Skin of body (tissue), 3 donors: ENCODE measurements at places on chromosomes 6 and 20. TPM values are rescaled to one million over a fixed set of nuclear protein-coding genes. Genes with fewer than 3 reads are reported as not detected.
A peak's percentile ranks its signal among the peaks of the same experiment; 100 is the strongest.

NOX3 gene
- not detected for total RNA-seq

- DNase-seq = no peak
Measured at GRCh38 chr6:43301081-43301870, 3.2 kb downstream of the SLC22A7 start.

- no peak for DNase-seq
Measured at GRCh38 chr20:38126932-38127621, 38.0 kb downstream of the TGM2 start.

GRCh38 chr6:113873043-113873667, 16.0 kb downstream of the MARCKS start:
- DNase-seq = no peak

CST5 gene
- not detected for total RNA-seq

DNA sequence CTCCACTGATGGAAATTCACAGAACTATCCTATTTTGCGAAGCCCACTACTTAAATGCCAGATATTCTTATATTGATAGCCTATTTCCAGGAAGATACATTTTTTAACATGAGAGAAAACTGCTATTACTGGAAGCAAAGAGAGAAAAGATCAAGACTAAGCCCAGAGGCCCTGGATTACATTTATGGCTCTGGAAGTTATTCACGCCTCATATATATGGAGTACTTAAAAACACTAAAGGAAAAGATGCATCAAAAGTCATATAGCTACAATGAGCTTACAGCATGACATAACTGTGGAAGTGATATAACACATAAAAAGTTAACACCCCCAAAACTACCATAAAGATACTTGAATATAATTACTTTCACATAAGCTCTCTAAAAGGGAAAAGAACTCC, 19.8 kb downstream of the ATG5 start:
- DNase-seq = no peak

- DNase-seq = no peak
Measured at GRCh38 chr6:142408409-142408808, 106.6 kb downstream of the ADGRG6 start.

DNA sequence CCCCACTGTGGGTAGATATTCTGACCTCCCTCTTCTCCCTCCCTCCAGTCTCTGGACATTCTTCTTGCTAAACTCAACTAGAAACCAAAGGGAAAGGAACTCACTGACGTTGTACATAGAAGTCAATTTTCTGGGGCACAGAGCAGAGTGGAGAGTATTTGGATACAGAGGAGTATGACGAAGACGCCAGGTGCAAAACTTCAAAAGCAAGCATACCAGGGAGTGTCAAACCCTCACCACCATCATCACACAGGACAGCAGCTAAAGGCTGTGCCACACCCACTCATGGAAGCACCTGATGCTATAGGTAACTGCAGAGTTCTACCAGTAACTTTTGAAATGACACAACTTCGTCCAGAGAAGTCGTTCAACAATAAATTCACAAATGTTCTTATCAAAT, 64.8 kb downstream of the FYN start:
- no peak for DNase-seq

DNA sequence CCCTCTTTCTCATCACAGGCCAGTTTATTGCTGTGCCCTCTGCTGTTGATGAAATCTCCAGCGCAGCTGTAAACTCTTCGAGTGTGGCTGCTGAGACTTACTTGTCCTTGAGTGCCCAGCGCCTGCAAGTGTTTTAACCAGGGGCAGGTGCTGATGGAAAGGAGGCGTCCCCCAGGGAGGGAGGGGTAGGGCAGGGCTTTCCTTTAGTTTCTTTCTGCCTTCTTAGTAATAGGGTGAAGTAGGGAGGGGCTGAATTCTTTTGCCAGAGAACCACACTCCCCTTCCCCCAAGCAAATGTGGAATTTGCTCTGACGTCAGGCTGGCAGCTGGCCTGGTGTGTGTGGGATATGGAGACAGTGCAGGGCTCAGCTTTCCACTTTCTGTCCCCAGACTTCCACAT, 61.2 kb downstream of the IGF2R start:
- peak; percentile 96 for DNase-seq

DNA sequence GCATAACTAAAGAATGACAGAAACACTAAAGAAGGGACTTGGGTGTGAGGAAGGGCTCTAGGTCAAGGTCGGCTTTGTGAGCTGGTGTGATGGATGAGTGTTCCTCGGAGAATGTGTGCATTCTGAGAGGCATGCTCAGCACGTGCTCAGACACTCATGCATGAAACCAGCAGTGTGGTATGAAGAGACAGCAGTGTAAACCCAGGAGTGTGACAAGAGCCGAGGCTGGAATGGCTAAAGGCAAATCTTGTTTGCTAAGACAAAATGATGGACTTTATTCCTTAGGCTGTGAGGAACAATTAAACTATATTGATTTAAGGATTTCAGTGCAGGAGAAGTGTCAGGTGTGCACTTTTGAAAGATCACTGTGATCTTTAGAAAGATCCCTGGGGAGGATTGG, 107.4 kb upstream of the MAP7 start:
- DNase-seq = no peak

CDSN gene
- total RNA-seq = 37.1 TPM

GRCh38 chr20:44648068-44648467, 3.4 kb downstream of the ADA start:
- DNase-seq = no peak

DNA sequence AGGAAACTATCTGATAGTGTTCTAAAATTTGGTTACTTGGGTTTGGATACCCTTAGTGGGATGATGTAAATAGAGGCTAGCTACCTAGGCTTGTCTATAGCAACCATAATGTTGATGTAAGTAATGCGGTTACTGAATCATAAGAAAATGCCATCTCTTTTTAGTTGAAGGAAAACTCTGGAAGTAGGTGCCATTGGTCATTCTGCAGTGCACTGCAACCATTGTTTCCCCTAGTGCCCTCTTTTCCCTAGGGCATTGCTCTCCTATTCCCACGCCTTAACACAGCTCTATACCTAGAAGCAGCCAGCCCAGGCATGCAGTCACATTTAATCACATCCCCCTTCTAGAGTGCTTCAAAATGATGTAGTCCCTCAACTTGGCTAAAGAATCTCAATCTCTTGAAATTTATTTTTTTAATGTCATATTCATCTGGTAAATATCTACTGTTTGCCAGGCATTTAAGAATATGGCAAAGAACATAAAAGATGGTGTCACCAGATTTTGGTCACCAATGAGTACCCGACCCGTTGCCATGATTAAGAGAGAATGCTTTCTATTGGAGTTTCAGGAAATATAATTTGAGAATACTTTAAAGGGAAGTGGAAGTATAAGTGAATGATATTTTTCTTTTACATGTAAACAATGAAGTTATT, 10.4 kb downstream of the LOC128125822 start:
- DNase-seq = no peak

GRCh38 chr6:76866091-76866915, 597.0 kb downstream of the HTR1B start:
- peak; percentile 26 for DNase-seq

ECHDC1 gene
- total RNA-seq = 126 TPM

TTI1 gene
- total RNA-seq = 23.8 TPM

LTV1 gene
- total RNA-seq = 26.5 TPM

TRIM15 gene
- total RNA-seq = 1.4 TPM

SLPI gene
- 52.0 TPM for total RNA-seq

DNA sequence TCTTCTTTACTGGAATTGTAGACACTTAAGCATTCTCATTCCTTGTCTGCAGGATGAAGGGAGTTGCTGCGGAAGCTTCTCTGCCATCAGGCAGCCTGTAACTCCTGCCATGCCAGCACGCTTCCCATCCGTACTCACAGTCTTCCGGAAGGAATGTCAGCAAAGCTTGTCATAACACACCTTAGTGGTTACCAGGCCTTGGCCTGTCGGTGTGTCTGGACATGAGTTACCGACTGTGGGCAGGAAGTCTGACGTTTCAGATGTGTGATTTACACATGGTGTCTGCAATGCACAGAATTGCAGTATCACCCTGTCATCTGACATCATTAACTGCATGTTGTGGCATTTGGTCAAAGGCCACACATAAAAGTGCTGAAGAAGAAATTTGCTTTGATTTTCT, 102.2 kb downstream of the SLC24A3 start:
- no peak for DNase-seq

- DNase-seq = no peak
Measured at GRCh38 chr6:120354452-120355098, 979.7 kb downstream of the TBC1D32 start.

ANGPT4 gene
- total RNA-seq = 0.10 TPM

- DNase-seq = no peak
Measured at GRCh38 chr6:126312013-126312665, 27.8 kb upstream of the CENPW start.

ZNF311 gene
- 1.5 TPM for total RNA-seq

DNA sequence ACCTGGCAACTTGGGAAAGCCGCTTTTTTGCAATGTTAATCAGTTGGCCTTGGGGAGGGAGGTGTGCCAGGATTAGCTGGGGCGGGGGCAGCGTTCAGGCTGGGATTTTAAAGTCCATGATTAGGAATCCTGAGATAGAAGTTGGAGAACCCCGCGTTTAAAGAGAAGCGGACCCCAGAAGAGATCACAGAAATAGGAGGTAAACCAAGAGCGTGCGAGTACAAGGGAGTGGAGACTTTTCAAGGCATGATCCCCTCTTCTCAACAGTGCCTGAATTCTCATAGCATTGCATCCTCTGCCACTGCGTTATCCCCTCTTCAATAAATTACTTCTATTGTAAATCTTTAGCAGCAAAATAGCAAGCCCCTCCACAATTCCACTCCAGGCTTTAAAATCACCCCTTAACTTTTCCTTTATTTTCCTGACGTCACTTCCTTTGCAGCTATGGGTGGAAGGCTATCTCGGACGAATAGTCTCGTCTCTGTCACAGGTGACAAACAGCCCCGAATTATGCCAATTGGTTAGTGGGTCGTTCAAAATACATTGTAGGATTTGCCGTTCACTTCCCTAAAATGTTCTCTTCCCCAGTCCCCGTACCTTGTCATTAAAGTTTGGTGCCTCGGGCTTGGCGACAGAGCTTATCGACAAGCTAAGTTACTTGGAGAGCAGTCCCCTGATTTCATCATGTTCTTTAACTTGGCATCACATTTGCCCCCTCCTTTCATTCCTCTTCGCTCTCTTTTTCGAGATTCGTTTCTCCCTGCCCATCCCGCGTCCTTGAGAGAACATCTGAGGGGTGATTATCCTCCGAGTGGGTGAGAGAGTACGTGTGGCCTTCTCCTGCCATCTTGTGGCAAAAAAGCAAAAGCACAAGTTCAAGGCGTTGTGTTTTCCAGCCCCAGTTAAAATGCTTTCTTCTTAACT, 17.1 kb downstream of the OR2B2 start:
- peak; percentile 96 for DNase-seq

MPC1 gene
- total RNA-seq = 55.9 TPM

GRCh38 chr20:47993035-47993755, 207.9 kb upstream of the SULF2 start:
- DNase-seq = no peak

- no peak for DNase-seq
Measured at GRCh38 chr20:53527196-53527595, 66.4 kb downstream of the ZNF217 start.

GRCh38 chr6:37630281-37630799, 67.3 kb downstream of the MDGA1 start:
- DNase-seq = no peak

- DNase-seq = no peak
Measured at GRCh38 chr6:150322466-150322871, 46.3 kb upstream of the IYD start.

- no peak for DNase-seq
Measured at GRCh38 chr6:10140824-10141223, 274.1 kb downstream of the TFAP2A start.

- DNase-seq = no peak
Measured at GRCh38 chr6:11208267-11208666, 24.2 kb downstream of the NEDD9 start.

DNA sequence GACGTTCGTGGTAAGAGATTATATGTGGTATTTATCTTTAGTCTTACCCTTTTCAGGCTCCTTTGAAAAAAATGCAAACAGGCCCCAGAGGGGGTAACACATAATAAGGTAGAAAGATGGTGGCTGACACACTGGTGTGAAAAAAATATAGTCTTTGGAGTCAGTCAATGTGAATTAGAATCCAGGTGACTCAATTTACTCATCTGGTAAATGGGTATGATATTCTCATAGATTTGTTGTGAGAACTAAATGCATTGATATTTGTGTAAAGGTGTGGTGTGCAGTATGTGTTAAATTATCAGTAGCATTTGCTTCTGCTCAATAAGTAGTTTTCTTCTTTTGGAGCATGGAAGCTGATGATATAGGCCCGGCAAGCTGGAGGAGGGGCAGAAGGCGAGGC, 25.7 kb downstream of the CD83 start:
- no peak for DNase-seq

- DNase-seq = no peak
Measured at GRCh38 chr6:43383021-43383667, 13.7 kb upstream of the ZNF318 start.
